ENCODE measurements at places on chromosomes 6 and 20.

GRCh38 chr6:141675957-141676356 is 456.8 kb upstream of the GJE1 start:
- ATAC-seq: peak; percentile 61

GRCh38 chr6:109327491-109327890 is 54.8 kb downstream of the CD164 start:
- ATAC-seq: no peak

GRCh38 chr6:62615366-62616015 is 329.5 kb upstream of the KHDRBS2 start:
- no peak for ATAC-seq

- ATAC-seq: peak; percentile 32
Observed at GRCh38 chr20:3727401-3728021, 5.0 kb upstream of the HSPA12B start.
